Activated T-cell treated with anti-CD3 and anti-CD28 coated beads, Interleukin-2, amount 50 U/mL, for 48 hours (primary cell): ENCODE measurements at places on chromosomes 3 and 15.

- DNase-seq: no peak
These were observed 612.7 kb downstream of the TBL1XR1 start for GRCh38 chr3:176584413-176585176.

GRCh38 chr3:163890661-163891060, 1187.6 kb downstream of the SI start:
- no peak for DNase-seq

GRCh38 chr3:137852391-137852830, 88.3 kb downstream of the SOX14 start:
- DNase-seq: no peak

DNA sequence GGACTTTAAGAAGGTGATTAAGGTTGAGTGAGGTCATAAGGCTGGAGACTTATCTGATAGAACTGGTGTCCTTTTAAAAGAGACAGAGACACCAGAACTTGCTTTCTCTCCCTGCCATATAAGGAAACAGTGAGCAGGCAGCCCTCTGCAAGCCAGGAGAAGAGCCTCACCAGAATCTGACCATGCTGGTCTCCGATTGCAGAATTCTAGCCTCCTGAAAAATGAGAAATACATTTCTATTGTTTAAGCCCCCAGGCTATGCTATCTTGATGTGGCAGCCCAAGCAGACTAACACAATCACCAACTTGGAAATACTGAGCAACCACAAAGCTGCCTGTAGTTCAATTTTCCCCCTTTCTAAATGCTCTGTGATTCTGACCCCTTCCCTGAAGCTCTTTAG, 161.4 kb upstream of the RARB start:
- no peak for DNase-seq

DNA sequence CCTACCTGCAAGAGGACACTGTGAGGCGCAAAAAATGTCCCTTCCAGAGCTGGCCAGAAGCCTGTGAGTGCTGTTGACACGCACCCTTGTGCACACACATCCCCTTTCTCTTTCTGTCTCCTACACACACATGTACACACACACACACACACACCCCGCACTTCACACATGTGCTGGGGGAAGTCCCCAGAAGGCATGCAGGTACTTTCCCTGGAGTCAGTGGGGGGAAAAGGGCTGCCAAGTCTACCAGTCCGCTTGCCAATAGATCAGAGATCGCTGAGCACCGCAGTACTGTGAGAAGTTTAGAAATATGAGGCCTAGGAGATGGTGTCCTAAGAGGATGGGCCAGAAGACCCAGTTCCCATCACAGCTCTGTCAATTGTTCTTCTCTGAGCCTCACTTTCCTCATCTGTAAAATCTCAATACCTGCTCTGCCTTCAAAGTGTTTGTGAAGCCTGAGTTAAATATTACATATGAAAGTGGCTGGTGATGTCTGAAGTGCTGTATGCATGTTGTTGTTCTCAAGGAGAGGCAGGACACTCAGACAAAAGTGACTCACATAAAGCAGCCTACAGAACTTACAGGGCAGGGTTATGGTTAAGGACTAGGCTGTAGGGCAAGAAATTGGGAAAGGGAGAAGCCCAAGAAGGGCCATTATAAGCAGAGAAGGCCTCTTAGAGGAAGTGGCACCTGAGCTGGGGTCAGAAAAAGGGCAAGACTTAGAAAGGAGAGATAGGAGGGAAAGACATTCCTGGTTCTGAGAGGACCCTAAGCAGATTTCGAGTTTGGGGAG, 6.8 kb downstream of the IL17RE start:
- DNase-seq: no peak

DNA sequence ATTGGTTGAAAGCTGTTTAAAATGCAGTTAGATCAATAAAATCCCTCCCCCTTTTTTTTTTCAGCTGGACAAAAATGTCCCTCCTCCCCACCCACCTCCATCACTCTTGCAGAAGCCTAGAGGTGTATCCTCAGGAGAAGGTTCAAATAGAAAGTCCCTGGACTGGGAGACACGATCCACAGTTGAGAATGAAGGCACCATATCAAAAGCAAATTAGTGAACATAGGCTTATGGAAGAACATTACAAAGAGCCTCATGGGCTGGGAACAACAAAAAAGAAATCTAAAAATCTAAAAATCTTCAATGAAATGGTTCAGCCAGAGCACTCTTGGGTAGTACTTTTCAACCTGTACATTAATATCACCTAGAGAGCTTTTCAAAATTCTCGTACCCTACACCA, 46.2 kb downstream of the GHSR start:
- no peak for DNase-seq

DNA sequence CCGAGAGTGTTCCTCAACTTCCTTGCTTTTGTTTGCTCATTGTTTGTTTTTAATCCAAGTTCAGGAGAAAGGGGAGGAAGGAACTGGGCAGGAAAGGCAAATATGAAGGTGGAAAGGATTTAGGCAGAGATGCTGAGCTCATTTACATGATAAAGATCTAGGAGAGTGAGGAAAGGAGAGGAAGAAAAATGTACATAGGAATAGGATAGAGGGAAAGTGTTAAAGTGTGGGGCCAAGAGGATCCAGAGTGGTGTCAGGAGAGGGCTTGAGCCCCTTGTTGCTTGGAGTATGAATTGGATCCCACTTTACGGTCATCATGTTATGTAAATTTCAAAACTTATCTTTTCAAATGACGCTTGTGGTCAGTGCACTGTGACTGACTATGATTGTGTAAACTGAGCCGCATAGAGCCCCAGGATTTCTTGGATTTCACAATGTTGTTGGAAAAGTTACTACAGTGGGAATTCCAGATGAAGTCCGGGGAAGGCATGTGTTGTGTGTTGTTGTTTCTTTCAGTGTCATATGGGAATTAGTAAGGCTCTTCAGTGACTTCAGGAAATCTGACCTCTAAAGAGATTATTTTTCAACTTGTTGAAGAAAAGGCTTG, 15.0 kb upstream of the PLD1 start:
- DNase-seq: no peak

DNA sequence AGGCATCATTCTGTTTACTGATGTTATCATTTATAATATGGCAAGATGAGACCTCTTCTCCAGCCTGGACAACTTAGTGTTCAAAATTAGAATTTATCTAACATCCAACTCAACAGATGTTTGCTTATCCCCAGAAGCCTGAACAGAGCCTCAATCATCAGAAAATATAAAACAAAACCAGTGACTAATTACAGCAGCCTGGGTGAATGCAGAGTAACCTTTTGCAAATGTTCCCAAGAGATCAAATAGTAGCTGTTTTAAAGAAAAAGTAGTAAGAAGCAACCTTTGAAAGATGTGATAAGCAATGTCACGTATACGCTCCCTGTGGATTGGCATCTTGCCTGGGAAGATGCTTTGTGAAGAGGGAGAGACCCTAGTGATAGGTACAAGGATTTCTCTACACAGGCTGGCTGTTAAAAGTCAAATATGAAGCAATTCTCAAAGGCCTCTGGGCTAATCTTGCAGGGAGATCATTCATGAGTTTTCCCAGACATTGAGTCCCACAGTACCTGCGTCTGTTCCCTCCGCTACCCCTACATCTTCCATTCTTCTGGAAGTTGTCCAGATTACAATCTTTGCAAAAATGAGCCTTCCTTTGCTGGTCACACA, 39.3 kb upstream of the PRICKLE2 start:
- DNase-seq: no peak

DNA sequence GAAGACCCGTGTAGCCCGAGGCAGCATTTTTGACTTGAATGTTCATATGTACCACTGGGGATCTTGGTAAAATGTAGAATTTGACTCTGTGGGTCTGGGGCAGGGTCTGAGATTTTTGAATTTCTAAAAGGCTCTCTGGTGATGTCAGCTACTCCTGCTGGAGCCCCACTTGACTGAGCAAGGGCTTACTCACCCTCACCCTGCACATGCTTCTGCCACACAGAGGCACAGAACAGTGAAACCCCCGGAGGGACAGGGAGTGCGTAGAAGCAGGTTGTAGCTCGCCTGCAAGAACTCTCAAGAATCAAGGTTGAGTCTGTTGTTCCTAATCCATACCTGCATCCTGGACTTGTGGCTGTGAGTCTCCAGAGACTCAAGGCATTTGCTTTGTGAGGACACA, 41.1 kb downstream of the SLCO3A1 start:
- no peak for DNase-seq

GRCh38 chr3:197368330-197368729, 69.9 kb upstream of the DLG1 start:
- no peak for DNase-seq

DNA sequence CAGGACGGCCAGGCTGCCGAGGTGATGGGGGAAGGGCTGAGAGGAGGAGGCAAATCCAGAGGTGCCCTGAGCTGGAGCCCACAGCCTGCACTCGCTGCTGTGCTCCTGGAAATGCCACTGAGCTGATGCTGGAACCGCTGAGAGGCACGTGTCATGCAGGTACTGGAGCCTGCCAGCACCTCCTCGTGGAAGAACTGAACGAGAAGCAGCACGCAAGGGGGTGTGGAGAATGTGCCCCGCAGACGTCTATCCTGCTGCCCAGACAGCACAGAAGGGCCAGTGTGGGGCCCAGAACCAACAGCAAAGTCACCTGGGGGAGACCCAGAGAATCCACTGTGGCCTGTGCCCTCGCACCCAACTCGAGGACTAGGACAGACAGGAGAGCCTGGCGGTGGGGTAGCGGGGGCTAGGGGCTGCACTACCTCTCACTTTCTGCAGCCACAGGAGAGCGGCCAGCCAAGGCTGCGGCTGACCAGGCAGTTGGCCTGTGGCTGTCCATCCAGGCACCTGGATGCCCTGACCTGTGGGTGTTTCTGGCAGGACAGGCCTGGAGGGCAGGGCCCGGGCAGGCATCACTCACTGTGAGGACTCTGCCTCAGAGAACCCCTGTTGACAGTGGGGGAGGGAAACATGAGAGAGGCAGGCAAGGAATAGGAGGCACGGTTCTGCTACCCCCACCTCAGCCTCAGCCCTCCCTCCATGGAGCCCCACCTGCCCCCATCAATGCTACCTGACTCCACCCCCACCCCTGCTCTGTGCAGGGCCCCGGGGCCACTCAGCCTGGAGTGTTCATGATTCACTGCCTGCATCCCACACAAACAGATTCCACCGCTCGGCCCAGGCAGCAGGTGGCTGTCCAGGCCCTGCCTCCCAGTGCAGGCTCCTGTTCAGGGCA, 213.1 kb downstream of the TBC1D2B start:
- no peak for DNase-seq

GRCh38 chr3:128517648-128518047, 24.6 kb upstream of the GATA2 start:
- no peak for DNase-seq

DNA sequence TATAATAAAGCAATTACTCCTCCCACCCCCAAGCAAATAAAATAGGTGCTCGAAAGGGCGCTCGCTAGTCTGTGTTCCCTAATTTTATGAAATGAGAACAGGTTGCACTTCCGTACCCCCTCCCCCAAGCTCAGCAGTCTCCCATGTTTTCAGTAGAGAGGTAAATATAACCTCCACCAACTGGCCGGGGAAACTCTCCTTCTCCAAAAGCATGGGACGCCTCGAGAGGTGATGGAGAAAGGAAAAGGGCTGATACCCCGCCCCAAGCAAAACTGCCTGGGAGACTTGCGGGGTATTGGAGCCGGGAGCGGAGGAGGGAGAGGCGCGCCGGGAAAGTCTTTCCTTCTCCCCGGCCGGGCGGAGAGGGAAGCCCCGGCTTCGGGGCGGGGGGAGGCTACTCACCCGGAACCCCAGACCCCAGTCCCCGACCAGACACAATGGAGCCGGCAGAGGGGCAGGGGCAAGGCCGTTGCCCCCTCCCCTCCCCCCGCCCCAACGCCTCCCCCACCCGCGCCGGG, 605 bp downstream of the DCUN1D1 start:
- peak; percentile 49 for DNase-seq

DNA sequence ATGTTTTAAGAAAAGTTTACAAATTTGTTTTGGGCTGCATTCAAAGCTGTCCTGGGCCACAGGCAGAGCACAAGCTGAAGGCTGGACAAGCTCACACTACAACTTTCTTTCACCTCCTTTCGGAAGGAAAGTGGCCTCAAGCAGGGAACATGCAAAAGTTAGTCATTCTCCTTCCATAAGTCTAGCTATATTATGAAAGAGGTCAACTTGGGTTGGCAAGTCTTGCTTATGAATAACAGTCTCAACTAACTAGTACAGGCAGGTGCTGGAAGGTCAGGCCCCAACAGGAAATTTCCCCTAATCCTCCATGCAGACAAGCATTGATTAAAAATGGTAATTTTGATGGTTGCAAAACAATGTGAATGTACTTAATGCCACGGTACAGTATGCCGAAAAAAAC, 69.4 kb downstream of the OSBPL10 start:
- DNase-seq: no peak

- DNase-seq: no peak
These were observed 130.9 kb downstream of the ASB7 start for GRCh38 chr15:100733101-100733842.

- DNase-seq: no peak
These were observed 41.5 kb upstream of the RBMS3 start for GRCh38 chr3:29239376-29239775.

DNA sequence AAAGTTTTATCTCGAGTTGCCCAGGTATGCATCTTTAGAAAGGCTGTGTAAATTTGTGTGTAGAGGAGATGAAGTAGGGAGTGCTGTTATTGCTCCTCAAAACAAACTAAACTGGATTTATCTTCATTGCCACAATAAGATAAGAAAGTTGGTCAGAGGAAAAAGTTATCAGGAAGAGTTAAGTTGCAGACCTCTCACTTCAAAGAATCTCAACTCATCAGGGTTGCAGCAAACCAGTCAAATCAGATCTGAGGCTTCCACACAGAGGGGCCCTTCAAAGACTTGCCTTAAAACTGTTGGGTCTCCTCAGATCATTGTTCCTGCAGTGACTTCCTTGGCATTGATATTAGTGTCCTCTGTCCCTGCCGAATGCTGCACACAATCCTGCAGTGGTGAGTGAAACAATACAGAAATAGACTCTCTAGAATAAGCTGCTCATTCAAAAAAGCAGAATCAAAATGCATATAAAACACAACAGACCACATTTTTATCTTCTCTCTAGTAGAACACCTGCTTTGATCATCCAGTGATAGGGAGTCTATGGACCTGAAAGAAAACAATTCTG, 191.2 kb upstream of the CBLB start:
- no peak for DNase-seq

DNA sequence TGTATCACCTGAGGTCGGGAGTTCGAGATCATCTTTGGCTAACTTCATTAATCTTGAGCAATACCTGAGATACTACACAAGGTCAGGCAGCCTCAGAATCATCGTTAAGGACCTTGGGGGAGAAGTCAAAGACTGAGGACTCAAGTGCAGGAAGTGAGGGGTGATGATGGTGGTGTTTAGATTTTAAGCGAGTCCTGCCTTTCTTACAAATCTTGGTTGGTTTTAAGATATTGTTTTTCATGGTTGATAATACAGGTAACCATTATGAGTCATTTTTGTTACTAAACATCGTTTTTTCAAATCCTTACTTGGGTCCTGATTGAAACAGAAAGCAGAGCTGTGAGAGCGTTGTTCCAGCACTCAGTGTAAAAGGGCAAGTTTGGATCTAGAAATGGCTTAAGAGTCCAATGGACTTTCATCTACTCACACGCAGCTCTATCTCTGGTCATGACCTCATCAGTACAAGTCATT, 4.1 kb downstream of the RASGRP1 start:
- DNase-seq: peak; percentile 55

- DNase-seq: no peak
These were observed 228.9 kb downstream of the CD47 start for GRCh38 chr3:107861904-107862303.

- no peak for DNase-seq
These were observed 20.5 kb downstream of the IFT80 start for GRCh38 chr3:160378331-160379109.
